ENCODE measurements at places on chromosomes 11 and 22.

- no peak for DNase-seq
Observed at GRCh38 chr11:44629732-44630345, 64.4 kb downstream of the CD82 start.

- DNase-seq = no peak
Observed at GRCh38 chr11:34243600-34244464, 114.0 kb downstream of the ABTB2 start.

GRCh38 chr22:45834241-45834640, 142.7 kb downstream of the WNT7B start:
- no peak for DNase-seq

- DNase-seq = no peak
Observed at GRCh38 chr11:78642979-78643675, 68.5 kb upstream of the NARS2 start.
